ENCODE measurements at places on chromosomes 1 and 21.

- DNase-seq = no peak
These were observed 13.0 kb downstream of the KRTCAP2 start for GRCh38 chr1:155160128-155160527.

DNA sequence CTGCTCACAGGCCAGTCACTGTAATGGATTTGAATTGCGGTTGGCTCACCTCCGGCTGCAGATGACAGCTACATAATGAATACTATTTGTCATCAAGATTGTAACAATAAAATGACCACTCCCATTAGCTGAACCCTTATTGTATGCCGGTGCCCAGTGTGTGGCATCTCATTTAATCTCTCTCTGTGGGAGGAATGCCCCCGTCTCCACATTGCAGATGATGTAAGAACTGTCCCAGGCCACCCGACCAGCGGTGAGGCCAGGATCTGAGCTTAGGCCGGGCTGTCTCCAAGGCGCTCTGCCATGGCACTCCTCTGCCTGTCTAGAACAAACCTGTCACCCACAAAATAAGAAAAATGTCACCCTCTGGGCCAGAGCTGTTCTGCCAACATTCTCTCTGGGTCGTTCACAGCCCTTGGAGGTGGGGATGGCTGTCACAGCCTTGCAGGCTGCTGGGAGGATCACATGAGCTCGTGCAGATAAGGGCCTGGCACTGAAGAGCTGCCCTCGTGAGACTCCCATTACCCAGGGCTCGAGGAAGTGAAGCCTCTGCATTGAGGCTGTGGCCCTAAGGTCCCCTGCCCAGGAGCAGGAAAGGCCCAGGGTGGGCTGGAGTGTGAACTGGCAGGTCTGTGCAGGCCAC lies 52.7 kb downstream of the ECE1 start:
- DNase-seq = no peak

GRCh38 chr1:164562947-164563520 lies 4.0 kb downstream of the PBX1 start:
- no peak for DNase-seq

GRCh38 chr1:178086294-178086693 lies 7.6 kb upstream of the RASAL2 start:
- no peak for DNase-seq

GRCh38 chr21:44751799-44752636 lies 40.6 kb upstream of the TSPEAR start:
- DNase-seq = no peak

GRCh38 chr1:11571906-11572616 lies 82.2 kb downstream of the FBXO2 start:
- DNase-seq = peak; percentile 20

- no peak for DNase-seq
These were observed 127.7 kb downstream of the SPATA46 start for GRCh38 chr1:162248854-162249535.

GRCh38 chr1:25657121-25657882 lies 40.7 kb downstream of the MAN1C1 start:
- DNase-seq = no peak

GRCh38 chr1:227774051-227774731 lies 39.0 kb downstream of the SNAP47 start:
- no peak for DNase-seq

GRCh38 chr1:224770336-224770693 lies 154.2 kb downstream of the CNIH3 start:
- no peak for DNase-seq

- no peak for DNase-seq
These were observed 136.1 kb downstream of the GLUL start for GRCh38 chr1:182255494-182255893.

- no peak for DNase-seq
These were observed 282.6 kb upstream of the C1orf105 start for GRCh38 chr1:172137703-172138454.

GRCh38 chr1:45393718-45394302 lies 53.6 kb upstream of the MUTYH start:
- no peak for DNase-seq

- no peak for DNase-seq
These were observed 10.8 kb upstream of the PHACTR4 start for GRCh38 chr1:28358716-28359115.

GRCh38 chr21:38639571-38640354 lies 141.5 kb upstream of the ERG start:
- no peak for DNase-seq

DNA sequence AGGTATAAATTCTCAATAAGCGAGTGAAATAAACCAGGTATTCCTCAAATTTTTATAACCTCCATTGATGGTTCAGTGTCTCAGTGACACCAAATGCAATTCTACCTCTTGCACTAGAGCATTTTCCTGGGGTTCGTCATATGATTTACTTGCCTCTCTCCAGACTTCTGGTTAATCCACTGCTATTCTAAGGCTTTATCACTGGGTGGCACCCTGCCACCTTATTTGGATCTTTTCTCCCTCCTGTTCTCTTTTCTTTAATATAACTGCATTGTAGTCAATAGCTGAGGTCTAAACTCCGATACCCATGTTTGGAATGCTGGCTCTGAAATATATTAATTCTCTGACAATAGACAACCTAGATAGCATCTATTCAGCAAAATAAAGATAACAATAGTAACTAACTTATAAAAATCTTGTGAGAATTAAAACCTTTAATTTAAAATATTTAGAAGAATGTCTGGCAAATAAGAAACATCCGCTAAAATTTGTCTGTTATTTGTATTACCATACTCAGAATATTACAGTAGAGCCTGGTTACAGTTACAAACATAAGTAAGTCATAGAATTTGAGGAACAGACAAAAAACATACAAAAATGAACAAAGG lies 436.4 kb downstream of the PLA2G4A start:
- peak; percentile 64 for DNase-seq

- no peak for DNase-seq
These were observed 218.8 kb downstream of the NTNG1 start for GRCh38 chr1:107359472-107360241.

DNA sequence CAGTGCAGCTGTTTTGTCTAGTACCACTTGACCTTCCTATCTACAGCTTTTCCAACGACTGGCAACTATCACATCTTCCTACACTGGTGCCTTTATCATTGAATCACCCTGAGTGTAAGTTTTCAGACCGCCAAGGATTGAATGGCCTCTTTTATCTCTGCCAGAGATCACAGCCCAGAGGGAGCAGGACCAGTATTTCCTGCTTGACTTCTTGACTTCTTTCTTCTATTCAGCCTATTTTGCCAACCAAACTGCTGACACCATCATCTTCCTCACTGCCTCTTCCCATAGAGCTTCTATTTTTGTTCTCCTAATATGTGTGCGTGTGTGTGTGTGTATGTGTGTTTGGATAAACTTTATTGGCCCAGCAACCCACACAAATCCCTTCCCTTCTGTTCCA lies 53.8 kb downstream of the SERBP1 start:
- no peak for DNase-seq

DNA sequence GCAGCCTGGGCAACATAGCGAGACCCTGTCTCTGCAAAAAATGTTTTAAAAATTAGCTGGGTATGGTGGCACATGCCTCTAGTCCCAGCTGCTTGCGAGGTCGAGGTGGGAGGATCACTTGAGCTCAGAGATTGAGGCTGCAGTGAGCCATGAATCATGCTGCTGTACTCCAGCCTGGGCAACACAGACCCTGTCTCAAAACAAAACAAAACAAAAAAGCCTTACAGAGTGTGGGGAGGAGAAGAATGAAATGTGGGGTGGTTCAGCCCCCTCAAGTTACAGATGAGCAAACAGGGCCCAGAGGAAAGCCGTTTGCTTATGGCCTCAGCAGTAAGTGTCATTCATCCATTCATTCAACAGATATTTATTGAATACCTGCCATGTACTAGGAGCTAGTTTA lies 40.7 kb downstream of the RPS6KA1 start:
- DNase-seq = no peak

DNA sequence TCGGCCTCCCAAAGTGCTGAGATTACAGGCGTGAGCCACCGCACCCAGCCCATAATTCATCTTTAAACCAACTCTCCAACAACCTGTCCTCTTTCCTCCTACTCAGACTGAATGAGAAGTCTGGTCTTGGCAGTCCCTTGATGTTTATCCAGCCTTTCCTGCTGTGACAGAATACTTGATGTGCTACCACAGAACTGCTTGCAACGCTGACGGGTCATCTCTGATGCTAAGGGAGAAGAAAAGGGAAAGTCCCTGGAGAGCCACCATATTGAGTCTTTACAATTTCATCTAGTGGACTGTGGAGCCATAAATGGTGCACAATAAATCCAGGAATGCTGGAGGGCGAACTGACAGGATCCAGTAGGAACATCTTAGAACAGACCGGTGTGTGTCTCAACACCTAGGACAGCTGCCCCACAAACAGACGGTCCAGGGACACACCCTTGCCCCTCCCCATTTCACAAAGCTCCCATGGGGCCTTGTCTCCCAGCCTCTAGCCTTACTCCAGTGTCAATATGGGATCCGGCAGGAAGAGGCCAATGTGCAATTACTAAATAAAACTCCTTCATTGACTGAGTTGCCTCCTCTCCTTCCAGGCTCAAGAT lies 30.7 kb downstream of the JAK1 start:
- no peak for DNase-seq

- DNase-seq = no peak
These were observed 34.4 kb downstream of the PALMD start for GRCh38 chr1:99680270-99680669.

DNA sequence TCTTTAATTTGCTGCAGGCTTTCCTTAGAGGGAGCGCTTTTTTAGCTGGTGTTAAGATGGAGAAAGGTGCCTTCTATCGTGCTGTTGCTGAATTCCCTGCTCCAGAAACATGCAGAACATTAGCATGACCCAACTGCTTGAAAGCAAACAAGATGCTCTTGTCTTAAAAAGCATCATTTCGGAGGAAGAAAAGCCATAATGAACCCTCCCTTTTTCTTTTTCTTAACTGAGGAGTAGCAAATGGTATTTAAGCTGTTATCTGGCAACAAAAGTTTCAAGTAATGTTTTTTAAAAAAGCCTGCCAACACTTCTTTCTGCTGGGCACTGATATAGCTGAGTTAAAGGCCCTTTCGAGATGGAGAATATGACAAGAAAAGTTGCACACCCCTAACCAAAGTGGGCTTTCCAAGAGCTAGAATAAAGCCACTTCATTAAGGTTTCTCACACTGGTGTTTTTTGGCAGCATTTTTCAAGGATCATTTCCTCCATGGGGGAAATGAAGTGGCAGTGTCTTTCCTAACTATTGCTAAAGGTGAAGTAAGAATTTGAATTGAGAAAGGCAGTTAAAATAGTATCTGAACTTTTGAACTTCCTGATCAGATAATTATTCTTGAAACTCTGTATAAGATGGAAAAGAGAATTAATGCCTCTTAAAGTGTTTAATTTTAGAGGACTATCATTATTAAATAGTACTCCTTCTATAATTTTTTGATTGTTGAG lies 38.8 kb downstream of the ST6GALNAC5 start:
- DNase-seq = no peak

GRCh38 chr1:18010408-18010807 lies 97.2 kb upstream of the IGSF21 start:
- no peak for DNase-seq

DNA sequence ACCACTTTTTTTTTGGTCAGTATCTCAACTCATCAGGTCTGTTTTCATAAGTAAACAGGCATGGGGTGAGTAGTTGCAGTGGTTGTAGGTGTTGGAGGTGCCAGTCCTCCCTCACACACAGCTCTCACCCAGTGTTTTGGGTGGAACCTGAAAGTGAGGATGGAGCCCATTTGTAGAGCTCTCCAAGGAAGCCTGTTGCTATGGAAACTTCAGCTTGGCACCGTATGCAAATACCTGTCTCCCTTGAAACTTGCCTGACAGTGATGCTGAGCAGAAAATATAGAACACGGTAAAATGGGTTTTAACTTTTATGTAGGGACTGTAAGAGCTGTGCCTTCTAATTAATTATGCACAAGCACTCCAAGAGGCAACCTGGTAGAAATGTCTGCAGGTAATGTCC lies 214.1 kb downstream of the AJAP1 start:
- no peak for DNase-seq

- DNase-seq = no peak
These were observed 45.2 kb downstream of the LYST start for GRCh38 chr1:235821361-235821981.

All from NCI-H446 (cell line).